ENCODE measurements at places on chromosomes 4 and X. TPM values are rescaled to one million over a fixed set of nuclear protein-coding genes. Genes with fewer than 3 reads are reported as not detected.

PLP1 gene
- 84.1 TPM for total RNA-seq

JAKMIP1 gene
- total RNA-seq, result not detected

DGKK gene
- total RNA-seq, result 0.10 TPM

RGS12 gene
- 43.7 TPM for total RNA-seq

DGAT2L6 gene
- not detected for total RNA-seq

CENPVL2 gene
- not detected for total RNA-seq

KDM6A gene
- total RNA-seq, result 53.3 TPM

ARHGEF6 gene
- total RNA-seq, result 22.7 TPM

GLUD2 gene
- 2.8 TPM for total RNA-seq

GABRG1 gene
- total RNA-seq, result not detected

CT55 gene
- not detected for total RNA-seq

CT45A2 gene
- total RNA-seq, result not detected

GAGE2A gene
- not detected for total RNA-seq

PDCL2 gene
- not detected for total RNA-seq

SLC4A4 gene
- 23.9 TPM for total RNA-seq

SLITRK4 gene
- 8.1 TPM for total RNA-seq

CXCL11 gene
- total RNA-seq, result not detected

EDA gene
- 21.2 TPM for total RNA-seq

TAF7L gene
- 0.82 TPM for total RNA-seq

UGT2B17 gene
- total RNA-seq, result not detected

LRAT gene
- 0.10 TPM for total RNA-seq

GRPR gene
- total RNA-seq, result 1.4 TPM

Measured in tongue (tissue), 3 donors.